Activated T-helper 1 cell treated with anti-CD3 and anti-CD28 coated beads, Interleukin-2, amount 50 U/mL, for 16 hours (primary cell): ENCODE measurements at places on chromosomes 13 and 19.
A peak's percentile ranks its signal among the peaks of the same experiment; 100 is the strongest.

DNA sequence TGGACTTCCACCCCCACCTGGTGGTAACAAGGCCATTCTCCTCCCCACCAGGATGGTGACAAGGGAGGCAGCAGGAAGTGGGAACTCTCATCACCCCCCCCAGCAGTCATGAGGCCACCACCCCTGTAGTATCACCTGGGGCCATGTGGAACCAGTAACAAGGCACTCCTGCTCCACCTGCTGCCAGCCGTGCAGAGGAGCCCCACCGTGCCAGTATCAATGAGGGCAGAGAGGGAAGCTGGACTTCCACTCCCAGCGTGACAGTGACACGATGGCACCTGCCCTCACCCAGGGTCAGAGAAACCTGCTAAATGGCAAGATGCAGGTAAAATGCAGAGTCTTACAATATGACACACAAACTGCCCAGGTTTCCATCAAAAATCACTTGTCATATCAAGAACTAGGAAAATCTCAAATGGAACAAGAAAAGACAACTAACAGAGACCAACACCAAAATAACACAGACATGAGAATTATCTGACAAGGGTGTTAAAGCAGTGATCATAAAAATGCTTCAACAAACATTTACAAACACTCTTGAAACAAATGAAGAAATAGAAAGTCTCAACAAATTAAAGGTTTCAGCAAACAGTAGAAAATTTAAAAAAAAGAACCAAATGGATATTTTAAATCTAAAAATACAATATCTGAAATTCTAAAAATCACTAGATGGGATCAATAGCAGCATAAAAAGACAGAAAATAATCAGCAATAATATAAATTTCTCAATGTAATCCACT lies 9.1 kb upstream of the SPACA7 start:
- DNase-seq = no peak

DNA sequence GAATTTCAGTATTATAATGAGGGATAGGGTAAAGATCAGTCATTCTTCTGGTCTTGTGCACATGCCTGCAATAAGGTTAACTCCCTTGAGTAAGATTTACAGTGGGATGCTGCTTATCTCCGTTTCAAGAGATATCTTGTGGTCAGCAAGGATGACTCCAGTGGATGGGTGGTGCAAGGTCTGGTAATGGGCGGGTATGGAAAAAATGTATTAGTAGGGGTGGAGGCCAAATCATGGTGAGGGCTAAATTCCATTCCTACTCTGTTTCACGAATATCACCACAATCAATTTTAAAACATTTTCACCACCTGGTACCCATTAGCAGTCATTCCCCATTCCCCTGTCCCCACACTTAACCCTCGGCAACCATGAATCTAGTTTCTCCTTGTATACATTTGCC lies 40.6 kb downstream of the CCDC122 start:
- DNase-seq = no peak

GRCh38 chr13:99467764-99468163 lies 33.5 kb upstream of the TM9SF2 start:
- DNase-seq = no peak

- DNase-seq = no peak
These were observed 109.6 kb downstream of the KLF5 start for GRCh38 chr13:73168226-73168952.

DNA sequence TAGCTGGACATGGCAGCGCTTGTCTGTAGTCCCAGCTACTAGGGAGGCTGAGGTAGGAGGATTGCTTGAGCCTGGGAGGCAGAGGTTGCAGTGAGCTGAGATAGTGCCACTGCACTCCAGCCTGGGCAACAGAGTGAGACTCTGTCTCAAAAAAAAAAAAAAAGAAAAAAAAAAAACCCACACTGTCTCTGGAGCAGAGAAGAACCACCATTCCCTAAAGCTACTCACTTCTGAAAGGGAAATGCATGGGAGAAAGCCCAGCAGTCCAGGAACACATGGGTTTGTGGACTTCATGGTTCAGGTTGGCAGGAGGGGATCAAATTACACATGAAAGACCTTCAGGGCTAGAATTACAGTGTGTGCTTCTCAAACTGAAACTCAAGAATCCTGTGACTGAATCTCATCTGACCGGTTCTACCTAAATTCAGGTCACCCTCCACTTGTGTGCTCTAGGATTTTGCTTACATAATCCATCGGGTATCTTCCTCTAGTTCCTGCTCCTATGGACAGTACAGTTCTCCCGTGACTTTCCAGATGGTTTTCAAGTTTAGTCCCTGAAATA lies 30.2 kb upstream of the CPB2 start:
- DNase-seq = no peak

GRCh38 chr13:34941835-34942731 lies at the start of gene NBEA:
TSS of gene NBEA (plus strand) at chr13:34942270. CDS start at chr13:34942821, 551 bp downstream.
- peak; percentile 28 for DNase-seq

GRCh38 chr13:110624766-110625756 lies 9.7 kb downstream of the NAXD start:
- no peak for DNase-seq

DNA sequence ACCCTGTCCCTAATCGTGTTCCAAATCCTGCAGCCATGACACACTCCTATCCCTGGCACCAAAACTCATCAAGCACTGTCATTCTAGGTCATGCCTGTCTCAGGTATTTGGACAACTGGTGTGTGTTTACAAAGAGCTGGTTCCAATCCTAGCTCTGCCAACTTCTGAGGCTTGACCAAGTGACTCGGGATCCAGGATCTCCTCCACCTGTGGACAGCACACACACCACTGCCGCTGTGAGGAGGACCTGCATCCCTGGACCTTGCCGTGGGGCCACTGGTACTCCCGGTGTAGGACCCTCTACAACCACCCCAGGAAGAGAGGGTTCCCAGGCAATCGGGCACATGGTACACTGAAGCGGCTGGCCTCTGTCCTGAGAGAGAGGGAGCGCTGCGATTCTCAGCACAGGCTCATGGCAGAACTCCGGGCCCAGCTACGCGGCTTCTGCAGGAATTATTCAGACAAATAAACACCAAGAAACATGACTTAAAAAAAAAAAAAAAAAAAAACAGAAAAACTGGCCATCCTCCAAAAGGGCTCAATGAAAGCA lies 20.4 kb downstream of the MLLT1 start:
- no peak for DNase-seq

- no peak for DNase-seq
These were observed 54.0 kb upstream of the MYO16 start for GRCh38 chr13:108575430-108575829.

DNA sequence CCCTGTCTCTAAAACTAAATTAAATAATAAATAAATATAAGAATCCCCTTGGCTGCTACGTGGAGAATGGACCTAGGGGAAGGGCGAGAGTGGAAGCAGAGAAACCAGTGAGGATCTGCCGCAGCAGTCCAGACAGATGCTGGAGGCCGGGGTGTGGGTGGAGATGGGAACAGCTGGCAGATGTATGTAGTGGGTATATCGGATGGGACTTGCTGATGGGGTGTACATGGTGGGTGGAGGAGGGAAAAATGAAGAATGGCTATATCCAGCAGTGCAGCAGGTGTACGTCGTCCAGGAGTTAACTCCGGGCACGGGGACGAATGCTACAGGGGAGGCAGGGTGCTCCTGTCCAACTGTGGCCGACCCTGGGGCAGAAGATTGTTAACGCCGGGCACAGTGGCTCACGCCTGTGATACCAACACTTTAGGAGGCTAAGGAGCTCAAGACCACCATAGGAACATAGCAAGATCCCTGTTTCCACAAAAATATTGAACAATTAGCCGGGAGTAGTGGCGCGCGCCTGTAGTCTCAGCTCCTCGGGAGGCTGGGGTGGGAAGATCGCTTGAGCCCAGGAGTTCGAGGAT lies 654 bp downstream of the CEP89 start:
- no peak for DNase-seq

DNA sequence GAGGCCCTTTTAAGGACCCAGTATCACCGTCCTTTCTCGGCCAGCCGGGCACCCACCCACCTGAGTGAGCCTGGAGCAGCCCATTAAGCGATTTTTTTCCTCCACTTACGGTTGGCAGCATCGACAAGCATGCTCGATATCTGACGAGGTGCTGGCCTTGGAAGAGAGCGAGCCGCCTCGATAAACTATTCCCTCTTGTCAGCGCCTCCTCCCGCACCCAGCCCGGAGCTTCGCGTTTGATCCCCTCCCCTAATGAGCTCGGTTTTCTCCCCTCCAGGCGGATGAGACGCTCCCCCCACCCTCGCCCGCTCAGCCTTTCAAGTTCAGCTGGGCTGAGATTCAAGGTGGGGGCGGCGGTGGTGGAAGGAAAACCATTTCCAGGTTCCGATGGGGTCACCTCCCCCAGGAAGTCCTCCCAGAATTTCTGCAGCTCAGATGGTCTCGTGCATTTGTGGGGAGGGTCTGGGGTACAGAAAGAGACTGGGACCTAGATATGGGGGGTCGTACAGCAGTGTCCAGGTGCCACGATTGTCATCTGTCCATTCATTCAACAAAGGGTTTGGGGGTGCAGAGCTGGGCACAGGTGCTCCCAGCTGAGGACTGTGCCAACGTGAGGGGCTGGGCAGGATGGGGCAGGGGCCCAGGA lies 18.9 kb upstream of the ONECUT3 start:
- no peak for DNase-seq

GRCh38 chr19:10450853-10451609 lies 30.7 kb downstream of the PDE4A start:
- DNase-seq = no peak

- DNase-seq = no peak
These were observed 654 bp downstream of the ZIC5 start for GRCh38 chr13:99970651-99971575.

GRCh38 chr19:17706750-17707181 lies 12.5 kb upstream of the MAP1S start:
- no peak for DNase-seq

DNA sequence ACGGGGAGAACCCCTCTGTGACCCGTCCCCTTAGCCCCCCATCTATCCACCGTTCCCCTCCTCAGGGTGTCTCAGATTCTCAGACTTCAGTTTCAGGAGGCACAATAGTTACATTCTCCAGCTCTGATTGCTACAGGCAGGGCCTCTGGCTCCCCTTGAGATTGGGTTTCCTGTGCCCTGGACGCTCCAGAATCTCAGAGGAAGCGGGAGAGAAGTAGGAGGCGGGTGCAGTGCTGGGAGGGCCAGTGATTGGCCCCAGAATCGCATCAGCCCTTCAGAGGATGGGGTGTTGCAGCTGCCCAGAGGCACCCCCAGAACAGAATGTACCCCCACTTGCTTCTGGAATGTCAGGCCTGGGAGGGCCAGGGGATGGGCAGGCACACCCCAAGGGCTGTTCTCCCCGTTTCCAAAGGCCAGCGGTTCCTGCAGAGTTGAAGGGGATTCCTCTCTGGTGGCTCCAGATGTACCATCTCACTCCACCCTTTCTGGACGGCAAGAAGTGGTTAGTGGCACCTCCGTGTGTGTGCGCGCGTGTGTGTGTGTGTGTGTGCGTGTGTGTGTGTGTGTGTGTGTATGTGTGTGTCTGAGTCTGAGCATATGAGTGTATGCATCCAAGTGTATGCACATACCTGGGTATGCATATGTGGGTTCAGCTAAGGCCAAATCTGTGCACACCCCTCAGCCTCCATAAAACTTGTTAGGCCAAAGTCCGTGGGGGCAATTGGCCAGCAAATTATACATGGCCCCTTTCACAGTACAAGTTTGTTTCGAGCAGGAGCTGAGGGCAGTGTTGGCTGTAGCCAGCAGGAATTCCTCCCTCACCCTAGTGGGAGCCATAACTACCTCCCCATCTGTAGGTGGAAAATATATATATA lies 35.5 kb downstream of the LYL1 start:
- no peak for DNase-seq
